Cortex of kidney (tissue), 1 donor: ENCODE measurements at places on chromosomes 7 and 10.

DNA sequence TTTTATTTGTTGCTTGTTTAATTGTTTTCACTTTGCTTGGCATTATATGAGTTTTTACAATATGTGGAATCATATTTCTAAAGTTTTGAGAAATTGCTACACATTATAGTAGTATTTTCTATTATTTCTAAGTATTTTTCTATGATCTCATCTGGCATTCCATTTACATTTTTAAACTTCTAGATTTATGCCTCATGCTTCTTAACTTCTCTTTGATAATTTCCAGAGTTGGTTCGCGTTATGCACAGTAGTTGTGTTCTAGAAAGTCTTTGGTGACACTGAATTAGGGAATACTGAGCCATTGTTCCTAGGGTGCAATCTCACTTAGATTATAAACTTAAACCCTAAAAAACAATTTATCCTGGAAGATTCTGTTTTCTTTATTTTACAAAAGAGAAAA, 129.2 kb downstream of the GNAI1 start:
- no peak for DNase-seq

GRCh38 chr10:127194599-127194998, 1.8 kb downstream of the INSYN2A start:
- DNase-seq = no peak

DNA sequence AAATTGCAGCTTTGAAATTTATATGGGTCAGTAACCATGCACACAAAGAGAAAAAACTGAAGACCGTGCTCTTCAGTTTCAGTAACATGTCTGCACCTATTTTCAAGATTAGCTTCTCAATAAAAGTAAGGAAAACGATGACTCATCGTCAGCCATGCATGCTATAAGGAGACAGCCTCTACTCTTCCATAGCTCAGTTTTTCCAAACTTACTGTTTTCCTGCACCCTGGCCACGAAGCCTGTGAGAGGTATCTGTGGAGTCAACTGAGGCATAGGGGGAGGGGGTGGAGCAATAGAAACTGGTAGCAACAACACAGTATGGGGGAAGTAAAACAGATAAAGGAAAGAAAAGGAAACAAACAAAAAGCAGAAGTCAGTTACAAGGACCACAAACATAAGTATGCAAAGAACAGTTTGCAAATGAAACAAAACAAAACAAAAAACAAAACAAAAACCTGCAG, 58.0 kb downstream of the PDSS1 start:
- no peak for DNase-seq

DNA sequence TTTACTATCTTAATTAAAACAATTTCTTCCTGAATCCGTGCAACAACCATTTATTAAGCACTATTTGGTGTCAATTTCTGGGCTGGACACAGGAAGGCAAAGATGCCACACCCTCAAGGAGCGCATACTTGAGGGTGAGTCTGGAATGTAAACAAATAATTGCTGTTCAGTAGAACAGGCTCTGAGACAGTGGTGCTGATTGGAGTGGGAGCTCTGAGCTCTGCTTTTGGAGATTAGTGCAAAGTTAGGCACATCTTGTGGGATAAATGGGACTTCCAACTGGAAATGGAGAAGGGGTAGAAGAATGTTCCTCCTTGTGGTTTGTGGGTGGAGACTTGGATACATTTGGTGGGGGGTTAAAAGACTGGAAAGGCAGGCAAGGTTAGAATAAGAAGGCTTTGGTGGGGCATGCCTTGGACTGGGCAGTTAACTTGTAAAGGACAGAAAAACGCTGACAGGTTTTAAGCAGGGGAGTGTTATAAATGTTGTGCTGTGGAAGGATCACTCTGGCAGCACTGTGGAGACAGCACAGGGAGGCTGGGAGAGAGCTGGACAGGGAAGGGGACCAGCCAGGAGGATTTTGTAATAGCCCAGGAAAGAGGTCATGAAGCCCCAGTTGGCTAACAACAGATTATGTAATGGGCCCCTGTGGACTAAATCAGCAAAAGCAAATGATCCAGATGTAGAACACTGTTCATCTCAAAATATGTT, 80.7 kb downstream of the ZNF365 start:
- DNase-seq = no peak

DNA sequence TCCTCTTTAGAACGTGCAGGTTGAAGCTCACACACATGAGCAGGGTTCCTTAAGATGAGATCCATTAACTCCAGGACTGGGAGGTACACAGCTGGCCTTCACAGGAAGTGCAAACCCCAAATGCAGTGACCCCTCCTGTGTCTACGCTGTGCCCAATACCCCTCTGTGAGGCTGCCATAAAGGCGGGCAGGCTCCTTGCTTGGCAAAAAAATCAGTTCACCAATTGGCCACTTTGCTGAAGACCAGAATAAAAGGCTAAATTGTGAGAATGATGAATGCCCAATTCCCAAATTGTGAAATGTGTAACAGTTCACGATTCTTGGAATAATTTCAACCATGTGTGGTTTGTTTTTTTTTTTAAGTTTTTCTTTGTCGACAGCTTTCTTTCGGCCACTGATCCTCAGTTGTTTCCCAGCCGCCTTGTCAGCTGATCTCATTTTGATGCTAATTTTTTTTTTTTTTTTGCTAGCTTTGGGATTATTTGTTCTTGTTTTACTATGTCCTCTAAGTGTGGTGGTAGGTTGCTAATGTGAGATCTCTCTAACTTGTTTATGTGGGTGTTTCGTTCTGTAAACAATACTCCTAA, 101.9 kb upstream of the PRSS58 start:
- DNase-seq = no peak

- DNase-seq = no peak
Measured at GRCh38 chr7:11642841-11643240, 189.2 kb downstream of the THSD7A start.

DNA sequence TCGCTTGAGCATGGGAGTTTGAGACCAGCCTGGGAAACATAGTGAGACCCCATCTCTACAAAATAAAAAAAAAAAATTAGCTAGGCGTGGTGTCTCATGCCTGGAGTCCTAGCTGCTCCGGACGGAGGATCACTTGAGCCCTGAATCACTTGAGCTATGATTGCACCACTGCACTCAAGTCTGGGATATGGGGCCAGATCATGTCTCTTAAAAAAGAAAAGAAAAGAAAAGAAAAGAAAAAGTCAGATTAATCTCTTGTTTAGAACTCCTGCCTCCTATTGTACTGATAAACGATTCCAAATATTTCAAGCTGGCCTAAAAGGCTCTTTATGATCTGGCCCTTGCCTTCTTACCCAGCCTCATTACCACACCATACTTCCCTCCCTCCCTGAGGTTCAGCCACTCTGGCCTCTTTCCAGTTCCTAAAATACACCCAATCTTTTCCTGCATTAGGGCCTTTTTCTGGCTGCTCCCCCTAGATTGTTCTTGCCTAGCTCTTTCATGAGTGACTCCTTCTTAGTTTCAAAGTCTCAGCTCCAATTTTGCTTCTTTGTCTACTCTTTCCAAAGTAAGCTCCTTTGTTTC, 41.7 kb downstream of the VCL start:
- DNase-seq = no peak

DNA sequence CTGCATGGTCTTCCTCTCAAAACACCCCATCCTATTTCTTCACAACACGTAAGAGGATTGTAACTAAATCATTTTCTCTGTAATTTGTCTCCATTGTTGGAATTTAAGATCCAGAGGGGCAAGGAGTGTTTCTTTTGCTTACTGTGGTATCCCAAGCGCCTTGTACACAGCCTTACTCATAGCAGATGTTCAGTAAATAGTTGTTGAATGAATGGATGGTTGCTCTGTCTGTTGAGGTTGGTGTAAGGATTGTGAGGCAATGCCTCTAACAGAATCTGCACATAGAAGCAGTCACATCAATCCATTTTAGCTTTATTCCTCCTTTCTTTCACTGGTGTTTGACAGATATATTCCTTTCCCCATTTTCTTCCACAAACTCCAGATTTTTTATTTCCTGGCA, 90.1 kb downstream of the ZNF365 start:
- DNase-seq = no peak

DNA sequence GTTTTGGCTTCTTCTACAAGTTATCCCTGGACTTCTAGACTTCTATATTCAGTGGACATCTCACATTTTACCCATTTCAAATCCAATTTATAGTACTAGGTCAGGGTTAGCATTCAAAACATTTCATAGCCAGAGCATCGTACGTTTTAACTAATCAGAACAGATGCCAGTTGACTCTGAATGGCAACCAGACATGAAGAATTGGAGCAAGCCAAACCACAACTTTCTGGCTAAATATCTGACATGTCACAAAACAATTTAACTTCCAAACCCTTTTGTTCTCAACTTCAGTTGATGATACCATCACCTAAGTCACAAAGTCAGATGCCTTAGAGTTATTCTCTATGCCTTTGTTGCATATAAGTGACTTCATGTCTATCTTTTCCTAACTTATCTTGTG, 1105.7 kb downstream of the XPNPEP1 start:
- no peak for DNase-seq

DNA sequence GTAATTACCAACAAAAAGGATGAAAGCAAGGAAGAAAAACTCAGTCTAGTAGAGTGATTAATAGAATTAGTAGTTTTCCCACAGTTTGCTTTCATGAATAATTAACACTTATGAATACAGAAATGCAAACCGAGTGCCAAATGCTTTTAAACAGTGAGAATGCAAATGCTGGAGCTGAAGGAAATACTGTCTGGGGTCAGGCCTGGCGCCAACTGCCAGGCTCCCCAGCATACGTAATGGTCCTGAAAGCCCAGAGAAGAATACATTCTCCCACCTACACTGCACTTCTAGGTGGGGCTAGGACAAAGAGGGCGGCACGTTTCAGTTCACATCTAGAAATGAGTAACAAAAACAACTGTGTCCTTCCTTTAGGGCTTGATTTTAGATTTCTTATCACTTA, 30.0 kb downstream of the GLUD1 start:
- no peak for DNase-seq

GRCh38 chr10:61899069-61899531, 2.4 kb upstream of the ARID5B start:
- DNase-seq = no peak

GRCh38 chr10:21273400-21273968, 252.0 kb downstream of the SKIDA1 start:
- no peak for DNase-seq

- DNase-seq = no peak
Measured at GRCh38 chr10:120962756-120963593, 111.8 kb downstream of the WDR11 start.
